ENCODE measurements at places on chromosomes 2 and 18.

DNA sequence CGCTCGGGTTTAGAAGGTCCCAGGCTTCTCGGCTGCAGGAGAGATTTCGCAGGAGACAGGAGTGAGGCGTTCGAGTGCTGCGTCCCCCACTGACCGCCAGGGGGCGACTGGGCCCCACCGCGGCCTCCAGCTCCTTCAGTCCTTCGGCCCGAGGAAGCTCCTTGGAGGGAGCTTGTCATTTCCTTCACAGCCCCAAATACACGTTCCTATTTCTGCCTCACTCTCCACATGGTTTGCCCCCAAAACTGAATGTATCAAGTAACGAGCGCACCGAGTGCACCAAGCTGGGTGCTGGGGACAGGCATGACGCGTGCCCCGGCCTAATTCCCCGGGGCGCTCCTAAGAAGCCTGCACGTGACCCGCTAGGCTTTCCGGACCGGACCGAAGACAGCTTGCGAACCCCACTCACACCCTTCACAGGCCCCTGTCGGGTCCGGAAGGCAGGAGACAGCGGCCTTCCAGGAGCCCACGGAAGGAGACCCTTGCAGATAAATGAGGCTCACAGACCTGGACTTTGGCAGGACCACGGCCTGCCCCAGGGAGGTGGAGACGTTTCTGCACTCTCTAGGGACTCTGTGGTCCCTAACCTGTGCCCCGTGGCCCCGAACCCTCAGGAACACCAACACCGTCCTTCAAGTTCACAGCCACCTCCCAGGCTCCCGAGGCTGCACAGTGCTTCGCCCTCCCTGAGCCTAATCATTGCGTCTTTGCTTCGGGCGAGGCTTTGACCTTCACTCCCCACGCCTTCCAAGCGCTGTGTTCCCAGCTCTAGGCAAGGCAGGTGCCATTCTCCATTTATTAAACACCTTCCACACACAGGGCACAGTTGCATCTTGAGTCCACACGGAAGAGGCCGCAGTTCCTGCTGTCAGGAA, 13.0 kb upstream of the FAHD2A start:
- DNase-seq: peak; percentile 17

DNA sequence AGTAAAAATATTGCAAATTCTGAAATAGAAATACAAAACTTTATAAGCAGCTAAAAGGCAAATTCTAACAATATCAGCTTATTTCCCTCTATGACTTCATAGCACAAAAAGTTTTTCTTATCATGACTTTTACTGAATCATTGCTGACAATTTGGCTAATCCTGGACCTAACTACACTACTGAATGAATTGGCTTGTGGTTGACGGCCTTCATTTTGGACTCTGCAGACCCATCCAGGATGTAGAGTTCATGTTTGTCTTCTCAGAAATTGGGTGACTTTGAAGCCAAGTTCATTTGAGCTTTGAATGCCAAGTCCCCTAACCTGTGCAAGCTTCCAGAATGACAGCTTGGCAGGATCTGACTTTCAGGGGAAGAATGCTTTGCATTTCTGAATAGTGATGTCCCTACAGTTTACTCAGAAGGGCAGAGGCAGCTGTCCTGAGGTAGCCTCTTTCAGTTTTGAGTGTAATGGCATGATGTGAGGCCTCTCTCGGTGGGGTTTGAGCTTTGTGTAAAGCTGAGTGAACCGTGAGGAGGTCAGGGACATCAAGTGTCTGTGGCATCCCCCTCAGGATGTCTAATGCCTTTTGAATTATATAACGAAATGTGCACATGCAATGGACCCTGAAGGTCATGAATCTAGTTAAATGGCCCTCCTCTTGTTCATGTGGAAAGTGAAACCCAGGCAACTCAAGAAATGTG, 48.0 kb downstream of the EFEMP1 start:
- no peak for DNase-seq

DNA sequence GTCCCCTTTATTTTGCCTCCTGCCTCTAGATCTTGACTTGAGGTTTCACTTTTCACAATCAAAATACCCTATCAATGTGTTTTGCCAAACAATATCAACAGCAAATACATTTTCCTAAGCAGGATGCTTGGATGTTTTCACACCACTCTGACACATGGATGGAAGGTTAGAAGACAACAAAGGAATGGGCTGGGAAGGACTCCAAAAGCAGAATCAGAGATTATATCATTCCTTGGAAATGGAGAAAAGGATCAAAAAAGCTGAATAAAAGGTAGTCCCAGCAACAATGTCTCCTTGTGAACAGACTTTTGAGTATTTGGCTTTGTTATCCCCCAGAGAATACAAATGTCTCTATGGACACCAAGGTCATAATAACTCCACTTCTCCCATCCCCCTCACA, 170.8 kb downstream of the ETAA1 start:
- no peak for DNase-seq

- peak; percentile 65 for DNase-seq
These were observed 19.7 kb upstream of the DCTN1 start for GRCh38 chr2:74399785-74400184.

- no peak for DNase-seq
These were observed 86.1 kb upstream of the UXS1 start for GRCh38 chr2:106280224-106280623.

DNA sequence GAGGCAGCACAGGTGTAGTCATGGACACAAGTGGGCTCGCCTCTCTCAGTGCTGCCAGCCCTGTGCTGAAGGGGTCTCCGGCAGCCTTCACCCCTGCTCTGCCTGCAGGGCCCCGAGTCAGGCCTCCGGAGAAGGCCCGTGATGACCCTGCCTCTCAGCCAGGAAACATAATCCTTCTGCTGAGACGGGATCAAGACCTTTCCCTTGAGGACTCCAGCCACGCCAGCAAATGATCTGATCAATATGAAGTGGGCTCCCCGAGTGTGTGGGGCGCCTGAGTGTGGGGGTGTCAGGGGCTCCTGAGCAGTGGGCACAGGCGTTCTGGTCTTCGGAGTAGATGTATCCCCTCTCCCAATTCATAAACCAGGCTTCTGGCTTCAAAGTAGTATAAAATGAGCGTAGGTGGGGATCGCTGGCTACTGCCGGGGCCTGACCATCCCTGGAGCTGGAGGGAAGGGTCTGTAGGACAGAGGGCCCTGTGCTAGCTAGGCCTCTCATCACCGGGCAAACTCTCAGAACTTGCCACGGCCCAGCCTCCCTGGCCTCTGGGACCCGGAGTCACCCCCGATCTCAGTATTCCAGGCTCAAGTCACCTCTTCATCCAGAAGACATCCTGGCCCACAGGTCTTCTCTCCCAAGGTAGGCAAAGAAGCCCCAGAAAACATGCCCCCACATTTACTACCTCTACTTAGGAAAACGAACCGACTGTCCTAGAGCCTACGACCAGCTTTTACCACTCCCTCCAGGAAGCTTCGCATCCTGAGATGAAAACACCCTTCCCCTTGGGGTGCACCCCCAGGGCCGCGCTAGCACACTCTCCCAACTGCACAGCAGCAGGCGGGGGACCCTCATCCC, 33.6 kb downstream of the CRACDL start:
- no peak for DNase-seq

- DNase-seq: peak; percentile 29
These were observed 55.1 kb upstream of the MAP4K3 start for GRCh38 chr2:39492095-39492590.

DNA sequence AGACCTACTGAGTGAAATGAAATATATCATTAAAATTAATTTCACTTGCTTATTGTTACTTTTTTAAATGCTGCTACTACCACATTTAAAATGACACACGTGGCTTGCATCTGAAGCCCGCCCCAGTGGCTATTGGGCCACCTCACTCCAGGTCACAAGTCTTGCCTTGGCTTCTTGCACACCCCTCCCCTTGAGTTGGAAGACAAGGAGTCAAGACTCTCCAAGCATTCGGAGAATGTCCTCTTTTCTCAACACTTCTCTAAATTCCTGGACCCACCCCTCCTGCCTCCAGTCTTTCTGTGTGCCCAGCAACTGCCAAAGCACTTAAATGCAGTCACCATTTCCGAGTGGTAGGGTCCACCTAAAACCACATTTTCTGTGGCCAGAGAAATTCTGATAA, 73.4 kb downstream of the ZBTB7C start:
- DNase-seq: no peak

DNA sequence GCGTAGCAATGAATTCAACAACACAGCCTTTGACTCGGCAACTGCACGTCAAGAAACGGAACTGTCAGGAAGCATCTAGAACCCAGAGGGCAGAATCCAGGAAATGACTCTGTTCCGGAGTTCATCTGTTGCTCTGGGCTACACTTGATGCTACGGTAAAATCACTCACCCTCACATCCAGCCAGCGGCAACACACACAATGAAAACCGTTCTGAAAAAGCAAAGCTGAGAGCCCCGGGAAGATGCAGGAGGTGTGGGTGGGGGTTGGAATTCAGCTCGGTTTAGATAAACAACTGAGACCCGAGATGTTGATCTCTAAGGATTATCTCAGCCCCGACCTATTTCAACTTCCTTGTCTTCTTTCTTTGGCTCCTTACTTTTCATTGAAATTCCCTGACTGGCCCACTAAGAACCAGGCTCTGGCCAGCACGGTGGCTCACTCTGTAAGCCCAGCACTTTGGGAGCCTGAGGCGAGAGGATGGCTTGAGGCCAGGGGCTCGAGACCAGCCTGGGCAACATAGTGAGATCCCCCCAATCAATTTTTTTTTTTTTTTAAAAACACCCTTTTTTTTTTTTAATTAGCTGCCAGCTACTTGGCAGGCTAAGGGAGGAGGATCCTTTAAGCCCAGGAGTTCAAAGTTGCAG, 13.3 kb upstream of the RAB17 start:
- peak; percentile 88 for DNase-seq

DNA sequence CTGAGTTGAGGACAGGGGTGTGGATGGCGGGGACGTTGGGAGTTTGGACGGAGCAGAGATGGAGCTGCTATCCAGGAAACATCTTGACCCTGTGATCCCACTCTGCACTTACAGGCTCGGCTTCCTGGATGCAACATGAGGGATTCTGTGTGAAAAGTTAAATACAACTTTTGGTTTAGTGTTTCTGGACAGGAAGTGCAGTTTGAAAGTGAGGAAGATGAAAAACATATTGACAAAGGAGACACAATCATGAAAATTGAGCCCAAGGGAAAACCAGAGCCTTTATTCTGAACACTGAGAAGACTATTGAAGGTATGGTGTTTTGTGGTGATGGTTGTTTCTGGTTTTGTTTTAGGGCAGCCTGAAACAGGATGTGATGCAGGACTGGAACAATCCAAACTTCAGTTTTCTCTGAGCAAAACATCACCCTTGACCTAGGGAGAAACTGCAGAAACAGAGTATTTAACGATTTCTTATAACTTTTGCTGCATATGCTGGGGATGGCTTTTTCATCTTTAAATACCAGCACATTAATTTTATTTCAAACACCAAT, 76.5 kb upstream of the RFX8 start:
- DNase-seq: no peak

DNA sequence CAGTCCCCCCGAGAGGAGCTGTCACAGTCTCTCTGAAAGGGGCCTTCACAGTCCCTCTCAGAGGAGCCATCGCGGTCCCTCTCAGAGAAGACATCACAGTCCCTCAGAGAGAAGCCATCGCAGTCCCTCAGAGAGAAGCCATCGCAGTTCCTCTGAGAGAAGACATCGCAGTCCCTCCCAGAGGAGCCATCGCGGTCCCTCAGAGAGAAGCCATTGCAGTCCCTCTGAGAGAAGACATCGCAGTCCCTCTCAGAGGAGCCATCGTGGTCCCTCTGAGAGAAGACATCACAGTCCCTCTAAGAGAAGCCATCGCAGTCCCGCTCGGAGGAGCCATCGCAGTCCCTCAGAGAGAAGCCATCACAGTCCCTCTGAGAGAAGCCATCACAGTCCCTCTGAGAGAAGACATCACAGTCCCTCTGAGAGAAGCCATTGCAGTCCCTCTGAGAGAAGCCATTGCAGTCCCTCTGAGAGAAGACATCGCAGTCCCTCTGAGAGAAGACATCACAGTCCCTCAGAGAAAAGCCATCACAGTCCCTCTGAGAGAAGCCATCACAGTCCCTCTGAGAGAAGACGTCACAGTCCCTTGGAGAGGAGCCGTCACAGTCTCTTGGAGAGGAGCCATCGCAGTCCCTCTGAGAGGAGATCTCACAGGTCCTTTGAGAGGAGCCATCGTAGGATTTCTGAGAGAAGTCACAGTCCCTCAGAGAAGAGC, 1.3 kb upstream of the ZNF512 start:
- DNase-seq: no peak

GRCh38 chr18:4040391-4041092, 414.6 kb downstream of the DLGAP1 start:
- no peak for DNase-seq

DNA sequence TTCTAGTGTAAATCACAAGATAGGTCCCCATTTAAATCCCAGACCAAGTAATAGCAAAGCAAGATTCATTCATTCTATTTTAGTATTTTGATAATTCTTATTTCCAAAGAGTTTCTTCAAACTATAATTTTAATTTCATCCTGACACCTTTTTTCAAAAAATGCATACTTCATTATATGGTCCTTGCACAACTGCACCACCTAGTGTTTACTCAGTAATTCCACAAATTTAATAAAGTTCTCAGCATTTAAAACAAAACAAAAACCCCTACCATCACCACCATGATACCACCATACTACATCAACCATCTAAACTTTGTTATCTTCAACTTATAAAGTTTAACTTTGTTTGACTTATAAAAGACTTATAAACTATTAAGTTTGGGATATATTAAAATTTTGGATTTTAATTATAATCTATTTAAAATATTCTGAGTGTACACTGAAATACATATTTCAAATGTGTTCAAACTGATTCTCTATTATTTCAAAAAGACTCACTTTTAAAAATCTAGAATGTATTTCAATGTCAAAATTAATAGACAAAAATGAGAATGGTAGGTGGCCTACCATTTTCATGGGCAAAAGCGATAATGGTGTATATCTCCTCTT, 44.2 kb downstream of the WDPCP start:
- peak; percentile 3 for DNase-seq

DNA sequence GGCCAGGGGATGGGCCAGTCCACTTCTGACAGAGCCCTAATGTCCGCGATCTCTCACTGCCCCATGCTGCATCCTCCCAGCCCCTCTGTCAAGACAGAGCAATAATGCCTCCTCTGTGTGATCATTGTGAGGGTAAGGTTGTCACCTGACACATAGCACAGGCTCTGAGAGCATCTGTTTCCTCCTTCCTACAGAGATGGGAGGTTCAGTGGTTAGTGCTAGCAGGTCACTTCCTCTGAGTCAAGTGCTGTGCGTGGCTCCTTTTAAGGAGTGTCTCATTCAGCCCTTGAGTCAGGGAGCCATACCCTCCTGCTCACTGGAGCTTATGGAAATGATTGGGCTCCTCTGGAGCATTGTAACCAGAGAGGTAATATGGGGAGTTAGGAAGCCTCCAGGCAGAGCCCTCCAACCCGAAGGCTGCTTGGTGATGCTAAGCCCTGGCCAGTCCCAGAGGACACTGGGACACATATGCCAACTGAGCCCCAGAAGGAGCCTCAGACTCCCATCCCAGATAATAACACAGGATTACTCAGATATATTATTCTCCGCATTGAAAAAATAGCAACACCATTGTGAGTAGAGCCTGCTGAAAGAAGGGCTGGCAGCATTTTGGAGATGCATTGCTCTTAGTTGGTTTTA, 189.0 kb downstream of the GALNT1 start:
- DNase-seq: no peak

- DNase-seq: no peak
These were observed 54.9 kb downstream of the CCNT2 start for GRCh38 chr2:134973241-134974138.

Measured in CD4-positive, alpha-beta T cell treated with Interleukin-17A for 1 hour (primary cell).